ENCODE measurements at places on chromosomes 4 and X. TPM values are rescaled to one million over a fixed set of nuclear protein-coding genes. Genes with fewer than 3 reads are reported as not detected.

Gene EMD
- total RNA-seq, result 34.5 TPM

Gene POF1B
- total RNA-seq, result not detected

Gene FGD1
- 11.0 TPM for total RNA-seq

Gene MAML3
- 4.2 TPM for total RNA-seq

Gene FAM53A
- 0.86 TPM for total RNA-seq

Gene AADAT
- 3.9 TPM for total RNA-seq

Gene XK
- total RNA-seq, result 0.86 TPM

Gene NAA11
- total RNA-seq, result 0.97 TPM

Gene UCHL1
- total RNA-seq, result 579 TPM

Gene NDST3
- 0.32 TPM for total RNA-seq

Gene ODAPH
- total RNA-seq, result not detected

Gene CPLX1
- total RNA-seq, result not detected

Gene GLRB
- total RNA-seq, result 6.8 TPM

Gene SSX4B
- not detected for total RNA-seq

Gene C4orf50
- not detected for total RNA-seq

DNA sequence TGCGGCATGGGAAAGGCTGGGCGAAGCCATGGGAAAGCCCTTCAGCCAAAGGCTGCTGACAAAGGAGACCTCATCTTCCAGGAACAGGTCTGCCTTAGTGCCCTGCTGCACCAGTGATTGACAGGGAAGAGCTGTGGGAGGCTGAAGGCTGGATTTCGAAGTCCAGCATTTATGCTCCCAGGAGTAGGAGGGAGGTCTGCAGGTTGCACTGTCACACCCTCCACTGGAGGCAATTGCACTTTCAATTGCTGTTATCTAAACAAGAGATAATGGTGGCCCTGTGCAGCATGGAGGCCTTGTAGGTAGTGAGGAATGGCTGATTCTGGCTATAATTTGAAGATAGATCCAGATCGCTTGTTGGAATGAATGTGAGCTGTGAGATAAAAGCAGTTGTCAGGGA is 43.7 kb downstream of the FAM114A1 start:
- DNase-seq, result no peak

DNA sequence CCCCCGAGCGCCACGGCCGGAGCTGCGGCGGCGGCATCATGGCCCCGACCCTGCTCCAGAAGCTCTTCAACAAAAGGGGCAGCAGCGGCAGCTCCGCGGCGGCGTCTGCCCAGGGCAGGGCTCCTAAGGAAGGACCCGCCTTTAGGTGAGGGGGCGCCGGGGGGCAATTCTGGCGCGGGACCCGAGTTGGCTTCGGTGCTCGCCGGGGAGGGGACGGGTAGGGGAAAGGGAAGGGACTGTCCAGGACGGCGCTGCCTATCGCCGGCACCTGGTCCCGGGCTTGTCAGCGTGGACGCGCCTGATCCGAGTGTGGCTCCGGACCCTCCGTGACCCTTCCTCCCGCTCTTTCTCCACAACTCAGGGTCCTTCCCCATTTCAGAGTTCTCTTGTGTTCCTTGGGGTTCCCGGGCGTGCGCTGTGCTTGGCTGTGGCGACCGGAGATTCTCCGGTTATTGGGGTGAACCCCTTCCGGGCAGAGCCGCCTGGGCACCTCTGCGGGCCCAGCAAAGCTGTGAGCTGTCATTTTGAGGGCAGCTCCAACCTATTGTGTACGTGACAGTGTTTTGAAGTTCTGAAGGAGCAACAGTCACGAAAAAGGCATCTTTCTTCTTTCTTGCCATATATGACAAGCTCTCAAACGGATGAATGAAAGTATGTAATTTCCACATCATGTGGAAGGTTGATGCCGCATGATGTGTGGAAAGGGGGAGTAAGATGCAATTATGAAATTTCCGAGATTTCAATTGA is 522 bp downstream of the FNIP2 start:
- peak; percentile 16 for DNase-seq

DNA sequence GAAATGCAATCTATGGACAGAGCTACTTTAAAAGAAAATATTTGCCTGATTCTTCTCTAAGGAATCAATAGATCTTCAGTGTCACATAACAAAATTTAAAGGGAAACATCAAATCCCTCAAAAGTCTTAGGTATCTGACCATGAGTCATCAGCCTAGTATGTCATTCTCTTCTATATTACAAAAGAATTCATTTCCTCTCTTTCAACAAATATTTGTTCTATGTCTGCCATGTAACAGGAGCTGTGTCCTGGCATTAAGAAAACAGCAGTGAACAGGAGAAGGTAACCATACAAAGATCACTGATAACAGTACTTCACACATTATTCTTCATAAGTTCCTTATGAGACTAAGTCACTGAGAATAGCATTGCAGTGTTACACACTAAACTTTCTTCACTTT is 243.6 kb upstream of the DKK2 start:
- no peak for DNase-seq

GRCh38 chrX:66008328-66008970 is 31.4 kb downstream of the VSIG4 start:
- DNase-seq, result no peak

DNA sequence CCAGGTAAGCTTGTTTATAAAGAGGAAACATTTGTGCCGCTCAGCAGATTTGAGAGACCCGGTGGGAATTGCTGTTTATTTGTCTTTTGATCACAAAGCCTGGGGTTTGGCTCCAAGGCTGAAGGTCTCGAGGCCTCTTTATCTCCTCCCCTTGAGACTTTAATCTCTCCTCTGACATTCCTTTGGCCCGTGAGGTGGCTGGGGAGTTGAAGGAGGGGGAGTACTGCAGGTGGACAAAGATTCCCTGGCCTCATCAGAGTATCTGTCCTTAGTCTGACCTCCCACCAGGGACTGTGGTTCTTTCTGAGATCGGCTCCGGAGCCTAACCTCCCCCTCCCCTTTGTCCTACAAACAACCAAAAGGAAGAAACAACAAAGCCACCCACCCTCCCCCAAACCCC is 216.5 kb downstream of the MID1IP1 start:
- no peak for DNase-seq

GRCh38 chrX:46912098-46912602 is at the start of gene JADE3:
Gene JADE3, plus strand, starts transcription at chrX:46912421. Its CDS starts 72,474 bp downstream, at chrX:46984895.
- peak; percentile 69 for DNase-seq

DNA sequence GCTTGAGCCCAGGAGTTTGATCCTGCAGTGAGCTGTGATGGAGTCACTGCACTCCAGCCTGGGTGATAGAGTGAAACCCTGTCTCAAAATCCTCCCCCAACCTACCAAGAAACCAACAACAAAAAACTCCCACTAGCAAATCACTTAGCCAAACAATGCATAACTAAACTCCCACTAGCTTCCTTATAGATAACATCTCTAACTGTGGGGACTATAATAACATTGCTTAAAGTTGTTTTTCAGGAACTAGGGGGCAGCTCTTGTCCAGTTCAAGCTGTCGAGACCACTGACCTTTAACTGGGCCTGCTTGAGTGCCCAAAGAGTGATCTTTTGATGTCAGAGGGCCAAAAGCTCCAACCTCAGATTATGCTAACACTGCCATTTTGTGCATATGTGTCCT is 81.7 kb downstream of the FREM3 start:
- peak; percentile 9 for DNase-seq

DNA sequence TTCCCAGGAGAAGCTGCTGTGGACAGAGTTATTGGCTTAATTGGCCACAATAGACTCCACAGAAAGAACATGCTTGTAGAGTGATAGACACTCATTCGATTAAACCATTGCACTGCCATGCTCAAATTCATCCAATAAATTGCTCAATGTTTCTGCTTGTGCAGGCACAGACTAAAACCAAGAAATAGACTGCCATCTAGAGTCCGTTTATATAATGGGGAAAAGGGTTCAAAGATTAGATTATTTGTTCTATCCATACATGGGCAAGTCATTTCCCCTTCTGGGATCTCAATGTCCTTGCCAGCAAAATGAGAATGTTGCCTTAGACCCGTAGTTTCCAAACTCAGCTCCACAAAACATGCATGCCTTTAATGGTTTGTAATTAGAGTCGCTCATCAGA is 8.7 kb downstream of the SMIM10 start:
- peak; percentile 61 for DNase-seq

GRCh38 chr4:7360806-7361205 is 73.9 kb downstream of the PSAPL1 start:
- no peak for DNase-seq

DNA sequence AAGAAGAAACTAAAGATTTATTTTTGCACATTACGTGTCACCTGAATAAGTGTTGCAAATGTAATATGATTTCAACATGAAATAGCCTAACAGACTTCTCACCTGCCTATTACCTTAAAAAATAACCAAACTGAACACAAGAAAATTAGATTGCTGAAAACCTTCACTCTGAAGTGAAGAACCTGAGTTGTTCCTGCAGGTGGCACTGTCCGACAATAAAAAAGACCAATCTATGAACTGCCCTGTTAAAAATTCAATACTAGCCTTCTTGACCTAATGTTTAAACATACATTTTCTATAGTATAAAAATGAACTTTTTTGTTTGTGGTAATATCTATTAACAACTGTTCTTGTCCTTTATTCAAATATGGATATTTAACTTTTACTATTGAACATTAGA is 69.2 kb upstream of the PNPLA4 start:
- DNase-seq, result peak; percentile 45

GRCh38 chr4:10395971-10396580 is 61.1 kb downstream of the ZNF518B start:
- DNase-seq, result no peak

DNA sequence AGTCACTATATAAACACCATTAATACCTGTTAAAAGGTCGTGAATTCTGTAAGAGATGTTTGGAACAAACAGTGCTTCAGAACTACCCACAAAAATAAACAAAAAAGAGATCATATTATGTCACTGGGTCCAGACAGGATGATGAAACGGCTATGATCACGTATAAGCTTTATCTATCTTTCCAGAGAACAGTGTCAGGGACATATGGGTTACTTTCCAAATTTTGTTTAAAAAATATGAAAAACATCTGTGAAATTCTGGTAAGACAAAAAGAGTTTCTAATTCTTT is 90.0 kb downstream of the SORBS2 start:
- peak; percentile 79 for DNase-seq

GRCh38 chr4:128320656-128321055 is 33.0 kb upstream of the PGRMC2 start:
- DNase-seq, result no peak

- no peak for DNase-seq
These were observed 271.0 kb downstream of the STK32B start for GRCh38 chr4:5322321-5322720.

- peak; percentile 21 for DNase-seq
These were observed 19.0 kb downstream of the HADH start for GRCh38 chr4:108008721-108009120.

- DNase-seq, result peak; percentile 70
These were observed 39.2 kb upstream of the USP9X start for GRCh38 chrX:41045960-41046567.

GRCh38 chr4:93243262-93243661 is 585.3 kb upstream of the ATOH1 start:
- no peak for DNase-seq

GRCh38 chrX:119424999-119425398 is 25.9 kb downstream of the SLC25A43 start:
- no peak for DNase-seq

GRCh38 chr4:189124149-189124758 is 816.4 kb upstream of the FRG1 start:
- peak; percentile 60 for DNase-seq

- DNase-seq, result peak; percentile 33
These were observed 9.3 kb upstream of the GRPR start for GRCh38 chrX:16113978-16114565.

GRCh38 chr4:67054896-67055295 is 490.4 kb downstream of the CENPC start:
- no peak for DNase-seq

DNA sequence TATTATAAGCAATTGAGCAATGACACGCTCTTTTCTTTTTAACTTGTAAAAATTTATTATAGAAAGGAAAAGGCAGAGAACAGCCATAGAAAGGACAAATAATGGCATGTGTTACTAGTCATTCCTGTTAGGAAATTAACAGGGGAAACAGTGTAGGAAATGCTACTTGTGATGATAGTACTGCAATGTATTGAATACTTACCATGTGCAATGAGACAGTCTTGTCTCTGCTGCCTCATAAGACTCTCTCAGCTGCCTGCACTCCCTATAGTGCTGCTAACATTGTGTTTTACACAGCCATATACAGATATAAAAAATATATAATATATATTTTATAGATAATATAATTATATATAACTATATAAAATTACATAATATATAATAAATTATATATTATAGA is 62.3 kb upstream of the SHOX start:
- DNase-seq, result no peak

- no peak for DNase-seq
These were observed 131.1 kb upstream of the NR3C2 start for GRCh38 chr4:148573296-148573695.

DNA sequence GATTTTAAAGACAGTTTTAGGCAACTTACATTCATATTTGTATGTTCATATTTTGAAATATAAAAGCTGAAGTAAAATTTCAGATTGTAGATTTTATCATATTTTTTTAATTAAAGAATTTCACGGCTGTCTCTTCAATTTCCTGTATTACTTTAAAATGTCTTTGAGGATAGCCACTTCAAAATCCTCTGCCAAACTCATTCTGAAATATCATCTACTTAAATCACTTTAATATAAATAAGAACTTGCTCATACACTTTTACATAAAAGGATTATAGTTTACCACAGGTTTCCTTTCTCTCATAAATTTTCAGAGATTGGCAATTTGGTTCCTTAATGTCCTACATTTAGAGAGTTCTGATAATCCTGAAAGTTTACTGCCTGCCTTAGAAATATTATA is 478.2 kb downstream of the ADGRL3 start:
- DNase-seq, result no peak

- DNase-seq, result peak; percentile 30
These were observed 138.9 kb upstream of the INPP4B start for GRCh38 chr4:142984871-142985585.

DNA sequence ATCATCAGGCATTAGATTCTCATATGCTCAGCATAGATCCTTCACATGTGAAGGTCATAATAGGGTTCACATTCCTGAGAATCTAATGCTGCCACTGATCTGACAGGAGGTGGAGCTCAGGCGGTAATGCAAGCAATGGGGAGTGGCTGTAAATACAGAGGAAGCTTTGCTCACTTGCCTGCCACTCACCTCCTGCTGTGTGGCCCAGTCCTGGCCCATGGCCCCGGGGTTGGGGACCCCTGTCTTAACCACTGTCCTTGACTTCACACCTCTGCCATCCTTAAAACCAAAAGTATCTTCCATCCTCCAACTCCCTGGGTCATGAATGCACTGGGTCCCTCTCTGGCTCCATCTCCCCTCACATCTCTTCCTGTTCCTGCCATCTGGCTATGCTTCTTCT is 129.1 kb downstream of the HMX1 start:
- no peak for DNase-seq
